NCI-H226 (cell line): ENCODE measurements at places on chromosomes 5 and 9.

DNA sequence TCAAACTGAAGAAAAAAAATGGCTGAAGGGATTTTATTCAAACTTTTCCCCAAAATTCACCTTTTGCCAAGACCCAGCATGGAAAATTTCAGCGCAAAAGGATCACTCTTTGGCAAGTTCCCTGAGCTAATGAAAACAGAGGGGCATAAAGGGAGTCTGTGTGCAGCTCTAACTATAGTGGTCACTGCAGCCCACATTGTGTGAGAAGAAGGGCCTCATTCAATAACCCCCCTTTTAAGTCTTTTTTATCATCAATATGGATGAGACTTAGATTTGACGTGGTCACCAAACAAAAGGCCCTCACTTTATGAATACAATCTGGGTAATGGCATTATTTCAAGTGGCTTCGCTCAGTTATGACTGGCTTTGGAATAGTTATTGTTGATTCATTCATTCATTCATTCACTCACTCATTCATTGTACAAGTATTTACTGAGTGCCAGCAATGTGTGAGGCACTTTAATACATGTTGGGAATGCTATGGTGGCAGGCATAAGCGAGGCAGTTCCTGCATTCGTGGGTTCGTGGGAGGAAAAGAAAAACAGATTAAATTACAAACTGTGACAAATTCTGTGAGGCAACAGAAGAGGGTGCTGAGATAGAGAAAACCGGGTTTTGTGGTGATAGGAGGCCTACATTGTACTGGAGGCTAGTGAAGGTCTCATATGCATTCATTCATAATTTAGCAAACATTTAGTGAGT is 145.7 kb upstream of the KLF4 start:
- DNase-seq, result no peak

DNA sequence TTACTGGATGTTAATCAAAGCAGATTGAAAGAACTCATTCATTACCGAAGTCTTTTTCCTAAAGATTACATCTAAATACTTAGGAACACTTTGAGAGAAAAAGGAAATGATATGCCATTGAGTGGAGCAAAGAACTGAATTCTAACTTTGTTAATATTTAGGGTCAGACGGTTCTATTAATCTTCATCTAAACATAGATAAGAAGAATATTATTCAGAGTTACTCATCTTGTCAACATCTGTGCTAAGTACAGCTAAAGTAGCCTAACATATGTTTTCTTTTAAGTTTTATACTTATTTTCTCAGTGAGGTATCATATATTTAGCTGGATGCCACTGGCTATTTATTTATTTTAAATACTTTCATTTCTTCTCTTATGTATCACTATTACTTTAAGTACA is 1763.7 kb downstream of the EFNA5 start:
- DNase-seq, result no peak

DNA sequence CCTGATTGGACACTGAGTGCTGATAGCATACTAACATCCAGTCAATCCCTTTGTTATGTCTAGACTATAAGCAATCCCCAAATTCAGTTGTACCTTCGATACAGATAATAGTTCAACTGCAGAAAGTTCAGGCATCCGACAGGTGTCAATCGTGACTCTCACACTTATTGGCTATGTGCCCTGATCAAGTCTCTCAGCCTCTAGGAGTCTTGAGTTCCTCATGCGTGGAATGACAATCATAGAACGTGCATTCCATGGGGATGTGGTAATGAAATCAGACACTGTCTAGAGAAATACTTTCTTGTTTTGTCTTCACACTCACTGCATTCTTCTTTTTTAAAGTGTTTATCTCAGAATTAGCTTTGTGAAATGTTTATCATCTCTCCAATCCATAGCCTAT is 4.8 kb downstream of the ANKRD34B start:
- peak; percentile 33 for DNase-seq

- peak; percentile 87 for DNase-seq
These were observed 5.0 kb downstream of the CMYA5 start for GRCh38 chr5:79694652-79695051.

DNA sequence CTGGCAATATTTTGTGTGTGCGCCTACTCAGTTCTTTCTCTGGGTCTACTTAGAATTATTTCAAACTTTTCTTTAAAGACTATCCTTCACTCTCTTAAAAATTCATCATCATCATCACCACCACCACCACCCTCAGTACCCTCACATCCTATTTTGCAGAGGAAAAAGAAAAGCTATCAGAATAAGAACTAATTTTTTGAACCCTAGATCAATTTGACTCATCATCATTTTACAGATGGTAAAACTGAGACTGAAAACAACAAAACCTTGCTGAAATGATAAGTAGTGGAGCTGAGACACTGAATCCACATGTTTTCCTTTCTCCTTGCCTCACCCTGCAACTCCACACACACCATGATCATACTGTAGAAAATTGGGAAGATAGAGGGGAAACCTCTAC is 119.3 kb downstream of the SSBP2 start:
- no peak for DNase-seq

DNA sequence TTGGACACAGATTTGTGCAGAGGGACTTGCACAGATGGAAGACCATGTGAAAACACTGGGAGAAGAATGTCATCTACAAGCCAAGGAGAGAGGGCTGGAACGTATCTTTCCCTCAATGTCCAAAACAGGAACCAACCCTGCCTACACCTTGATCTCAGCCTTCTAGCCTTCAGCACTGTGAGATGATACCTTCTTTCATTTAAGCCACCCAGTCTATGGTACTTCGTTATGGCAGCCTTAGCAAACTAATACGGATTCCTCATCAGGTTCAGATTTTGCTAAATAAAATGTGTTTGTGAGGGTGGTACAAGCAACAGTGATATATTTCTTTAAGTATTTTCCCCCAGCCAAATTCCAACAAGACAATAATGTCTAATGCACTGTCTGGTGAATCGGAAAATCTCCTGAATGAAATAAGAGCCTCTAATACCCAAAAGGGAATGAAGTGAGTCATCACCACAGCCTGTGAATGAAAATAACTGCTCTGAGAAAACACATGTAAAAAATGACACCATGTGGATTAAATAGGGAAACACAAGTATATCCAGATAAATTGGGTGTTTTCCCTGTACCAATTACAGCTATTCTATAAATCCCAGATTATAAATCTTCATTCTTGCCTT is 182.8 kb upstream of the TARS1 start:
- peak; percentile 57 for DNase-seq

DNA sequence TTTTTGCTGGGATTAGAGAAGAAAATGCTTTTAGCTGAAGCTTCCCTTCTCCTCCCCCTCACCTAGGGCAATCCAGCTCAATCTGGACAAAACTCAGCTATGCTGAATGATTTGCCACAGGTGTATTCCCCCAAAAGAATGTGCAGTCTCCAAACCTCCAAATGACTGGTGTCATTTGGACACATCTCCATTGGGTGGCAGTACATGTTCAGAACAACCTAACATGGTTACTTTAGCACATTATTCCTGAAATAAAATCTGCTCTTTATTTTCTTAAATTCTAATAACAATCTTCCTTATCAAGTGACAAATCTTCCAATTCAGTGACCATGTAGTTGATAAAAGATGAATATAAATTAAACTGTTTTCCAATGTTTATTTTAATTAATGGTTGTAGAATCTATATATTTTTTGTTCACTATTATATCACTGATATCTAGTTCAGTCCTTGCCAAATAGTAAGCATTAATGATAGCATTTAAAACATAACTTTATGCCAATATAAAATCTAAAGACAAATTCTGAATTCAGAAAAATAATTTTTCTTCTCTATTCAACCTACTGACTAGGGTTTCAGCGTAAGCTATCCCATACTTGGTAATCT is 61.3 kb upstream of the MOCS2 start:
- no peak for DNase-seq
